Hippocampal formation (tissue), 2 donors: ENCODE measurements at places on chromosomes 3 and 15.
A peak's percentile ranks its signal among the peaks of the same experiment; 100 is the strongest.

GRCh38 chr3:124772081-124772831 is 42.0 kb downstream of the UMPS start:
- peak; percentile 86 for DNase-seq

DNA sequence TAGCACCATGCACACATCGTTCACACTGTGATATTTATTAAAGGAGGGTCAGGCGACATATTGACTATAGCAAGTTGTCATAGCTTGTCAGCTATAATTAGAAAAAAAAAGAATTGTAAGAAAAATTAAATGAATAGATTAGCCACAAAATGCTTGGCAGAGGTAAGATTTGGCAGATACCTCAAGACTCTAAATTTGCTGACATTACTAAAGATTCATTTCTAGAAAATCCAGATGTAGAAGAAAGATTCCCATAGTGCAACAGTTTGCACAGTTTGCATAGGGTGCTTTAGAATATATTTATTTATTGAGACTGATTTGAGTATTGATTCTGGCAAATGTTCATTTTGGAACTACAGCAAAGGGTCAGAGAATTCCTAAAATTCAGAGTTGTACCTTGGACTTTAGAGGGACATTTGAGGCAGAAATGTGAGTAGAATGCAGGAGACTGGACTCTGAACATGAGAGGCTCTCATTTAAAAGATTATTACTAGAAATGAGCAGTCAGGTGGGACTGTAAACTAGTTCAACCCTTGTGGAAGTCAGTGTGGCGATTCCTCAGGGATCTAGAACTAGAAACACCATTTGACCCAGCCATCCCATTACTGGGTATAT is 102.0 kb upstream of the BHLHE40 start:
- no peak for DNase-seq

DNA sequence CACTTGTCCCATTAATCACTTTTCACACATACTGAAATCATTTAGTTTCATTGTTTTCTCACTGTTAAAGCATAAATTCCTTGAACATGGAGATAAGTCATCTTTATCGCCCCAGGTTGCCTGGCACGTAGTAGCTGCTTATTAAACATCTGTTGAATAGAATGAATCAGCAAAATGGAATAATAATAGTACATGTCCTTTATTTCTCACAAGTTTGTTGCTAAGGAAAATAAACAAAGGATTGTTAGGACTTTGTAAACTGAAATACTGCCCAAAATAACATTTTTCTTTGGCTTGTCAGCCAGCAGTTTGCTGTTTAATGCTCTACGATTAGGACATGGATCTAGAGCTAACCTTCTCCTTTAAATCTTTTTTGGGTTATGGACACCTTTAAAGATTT is 17.9 kb downstream of the SLC35A5 start:
- no peak for DNase-seq

GRCh38 chr3:71127052-71127831 is 456.3 kb downstream of the FOXP1 start:
- no peak for DNase-seq

GRCh38 chr3:134807189-134807588 is 12.1 kb downstream of the EPHB1 start:
- no peak for DNase-seq

- DNase-seq = no peak
Measured at GRCh38 chr3:56914646-56915045, 112.9 kb upstream of the ARHGEF3 start.

GRCh38 chr3:155211266-155211665 is 82.2 kb downstream of the STRIT1 start:
- no peak for DNase-seq

DNA sequence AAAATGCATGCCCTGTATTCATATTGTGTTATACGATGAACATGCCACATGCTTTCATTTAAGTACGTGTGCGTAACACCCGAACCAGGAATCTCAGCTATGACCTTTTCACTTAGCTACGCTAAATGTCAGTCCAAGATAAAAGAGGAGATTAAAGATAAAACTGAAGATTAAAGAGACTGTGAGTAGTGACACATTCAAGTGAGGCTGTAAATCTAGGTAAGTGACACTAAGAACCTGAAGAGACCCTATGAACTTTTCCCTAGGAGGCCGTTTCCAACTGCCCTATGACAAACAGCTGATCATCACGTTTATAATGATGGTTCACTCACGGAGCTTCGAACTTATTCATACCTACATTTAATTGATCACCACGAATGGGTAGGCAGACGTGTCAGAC is 32.2 kb downstream of the TFRC start:
- DNase-seq = no peak

DNA sequence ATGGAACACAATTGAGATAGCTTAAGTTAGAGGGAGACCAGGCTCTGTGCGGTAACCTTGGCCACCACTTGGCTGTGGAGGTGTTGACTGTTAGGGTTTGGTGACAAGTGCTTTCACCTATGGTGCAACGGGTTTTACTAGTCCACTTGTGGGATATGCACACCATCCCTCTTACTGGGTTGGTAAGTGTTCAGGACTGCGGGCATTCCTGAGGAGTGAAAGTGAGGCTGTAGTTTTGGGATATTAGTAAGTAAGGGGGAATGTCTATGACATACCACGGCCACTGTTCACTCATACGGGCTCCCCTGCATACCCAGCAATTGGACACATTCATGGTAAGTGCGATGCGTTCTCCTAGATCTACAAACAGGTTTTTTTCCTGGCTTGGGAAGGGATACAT is 8.0 kb upstream of the RAD54L2 start:
- DNase-seq = no peak

- no peak for DNase-seq
Measured at GRCh38 chr3:125331243-125331642, 43.9 kb downstream of the ZNF148 start.

DNA sequence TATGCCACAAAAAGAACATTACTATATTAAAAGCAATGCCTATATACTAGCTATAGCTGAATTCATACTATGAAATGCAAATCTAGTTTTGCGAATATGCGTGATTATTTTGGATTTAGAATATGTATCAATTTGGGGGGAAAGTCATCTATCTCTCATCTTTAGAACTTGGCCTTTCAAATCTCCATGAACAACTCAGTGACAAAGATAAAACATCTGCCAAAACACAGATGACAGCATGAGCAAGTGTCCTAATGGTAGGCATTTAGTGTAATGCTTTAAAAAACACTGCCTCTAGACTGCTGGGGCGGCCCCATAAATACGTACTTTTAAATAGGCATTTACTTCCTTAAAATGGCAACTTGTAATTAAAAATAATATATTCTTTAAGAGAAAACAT is 2.7 kb downstream of the CD47 start:
- no peak for DNase-seq

GRCh38 chr15:82810061-82810889 is 847 bp downstream of the WHAMM start:
- no peak for DNase-seq

- DNase-seq = no peak
Measured at GRCh38 chr3:100561459-100562158, 47.8 kb upstream of the ADGRG7 start.

GRCh38 chr3:167606836-167607235 is 46.9 kb downstream of the WDR49 start:
- DNase-seq = no peak

GRCh38 chr15:100438570-100438969 is 90.2 kb downstream of the CERS3 start:
- peak; percentile 12 for DNase-seq

DNA sequence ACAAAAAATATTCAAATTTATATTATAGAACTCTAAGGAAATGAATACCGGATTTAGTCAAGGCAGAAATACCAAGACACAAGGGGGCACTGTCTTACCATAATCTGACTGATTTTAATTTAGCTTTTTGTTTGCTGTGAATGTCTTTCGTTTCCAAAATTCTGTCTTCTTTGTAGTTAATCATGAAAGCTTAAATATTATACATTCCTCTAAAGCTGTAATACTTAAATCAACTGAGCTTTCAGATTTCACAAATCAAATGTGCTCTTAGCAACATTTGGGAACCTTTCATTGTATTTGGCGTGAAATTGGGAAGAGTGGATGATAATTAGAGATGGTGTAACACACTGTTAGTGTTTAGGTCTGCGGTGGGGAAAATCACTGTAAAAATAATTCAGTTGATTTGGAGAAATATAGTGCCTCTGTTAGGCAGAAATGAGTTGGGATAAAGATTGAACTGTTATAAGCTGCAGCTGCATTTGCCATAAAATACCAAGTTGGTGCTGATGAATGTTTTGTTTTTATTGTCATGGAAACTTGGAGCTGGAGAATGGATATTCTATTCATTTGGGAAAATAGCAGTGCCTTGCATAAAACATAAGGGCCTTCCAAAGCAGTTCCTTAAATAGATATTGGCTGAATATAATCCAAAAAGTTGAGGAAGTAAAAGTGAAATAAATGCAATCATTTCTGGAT is 228.2 kb downstream of the TCF12 start:
- peak; percentile 77 for DNase-seq

- no peak for DNase-seq
Measured at GRCh38 chr3:196604548-196604947, 34.9 kb upstream of the NRROS start.

GRCh38 chr15:99006146-99006545 is 1.4 kb downstream of the PGPEP1L start:
- no peak for DNase-seq

GRCh38 chr3:46454606-46455005 is 10.1 kb downstream of the LTF start:
- no peak for DNase-seq

- DNase-seq = no peak
Measured at GRCh38 chr15:81160312-81161159, 26.5 kb downstream of the CFAP161 start.

DNA sequence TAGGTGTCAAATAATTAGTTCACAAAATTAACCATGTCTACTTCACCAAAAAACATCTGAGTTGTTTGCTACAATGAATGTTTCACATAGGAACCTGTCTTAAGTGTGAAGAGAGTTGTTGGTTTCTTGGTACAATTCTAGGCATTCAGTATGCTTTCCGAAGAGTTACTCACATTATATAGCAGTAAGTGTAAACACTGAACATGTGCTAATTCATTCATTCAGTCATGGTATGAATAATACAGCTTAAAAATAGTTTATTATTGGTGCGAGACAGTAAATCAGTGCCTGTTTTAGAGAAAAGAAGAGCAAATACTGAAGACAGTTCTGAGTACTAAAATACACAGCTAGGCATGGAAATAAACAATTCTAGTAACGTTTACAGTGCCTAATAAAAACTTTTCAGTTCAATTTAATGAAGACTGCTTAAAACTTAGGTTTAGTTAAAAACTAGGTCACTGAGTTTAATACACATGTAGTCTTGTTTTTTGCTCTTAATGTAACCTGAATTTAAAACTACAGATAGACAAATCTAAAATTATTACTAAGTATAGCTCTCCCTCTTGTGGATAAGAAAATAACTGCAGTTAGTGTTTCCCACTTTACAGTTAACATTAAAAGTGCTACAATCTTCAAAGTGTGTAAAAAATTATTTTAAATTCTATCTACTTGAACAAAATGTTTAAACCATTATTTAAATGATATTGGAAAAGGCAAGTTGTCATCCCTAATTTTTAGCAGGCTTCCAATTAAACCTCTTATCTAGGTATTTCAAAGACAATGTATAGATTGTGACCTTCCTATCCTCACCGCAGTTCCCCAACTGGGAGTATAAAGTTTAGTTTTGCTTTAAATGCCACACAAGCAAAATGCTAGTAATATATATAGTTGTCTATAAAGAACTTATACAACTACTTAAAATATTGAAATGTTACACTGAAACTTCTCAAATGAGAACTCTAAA is 20.1 kb upstream of the ZCWPW2 start:
- DNase-seq = no peak

DNA sequence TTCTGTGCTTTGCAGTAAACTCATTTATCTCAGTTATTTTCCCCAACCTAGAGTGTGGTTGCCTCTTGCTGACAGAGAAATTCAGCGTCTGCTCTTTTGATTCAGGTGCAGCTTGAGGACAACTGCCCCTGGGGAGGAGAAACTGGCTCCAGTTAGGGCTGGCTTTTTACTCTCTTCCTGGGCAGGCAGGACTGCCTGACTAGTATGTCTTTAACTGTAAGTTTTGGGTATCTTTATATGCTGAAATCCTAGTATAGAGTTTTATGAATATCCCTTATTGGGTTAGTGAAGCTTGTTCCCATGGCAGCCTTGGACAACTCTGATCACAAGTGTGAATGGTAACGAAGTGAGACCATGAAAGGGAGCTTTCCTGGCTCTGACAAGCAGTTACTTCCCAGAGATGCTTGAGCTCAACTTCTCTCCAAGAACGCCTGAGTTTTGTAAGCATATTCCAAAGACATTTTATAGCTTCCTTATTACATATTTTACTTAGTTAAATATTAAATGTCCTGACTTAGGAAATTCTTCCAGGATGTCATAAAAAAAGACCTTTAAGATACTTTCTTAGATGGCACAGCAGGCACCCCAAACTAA is 27.1 kb downstream of the CCNB2 start:
- DNase-seq = no peak

GRCh38 chr15:63600001-63600615 is 2.9 kb downstream of the FBXL22 start:
- no peak for DNase-seq

GRCh38 chr3:156469456-156469855 is 85.5 kb downstream of the SSR3 start:
- no peak for DNase-seq

- no peak for DNase-seq
Measured at GRCh38 chr15:66941791-66942190, 123.6 kb upstream of the SMAD3 start.

DNA sequence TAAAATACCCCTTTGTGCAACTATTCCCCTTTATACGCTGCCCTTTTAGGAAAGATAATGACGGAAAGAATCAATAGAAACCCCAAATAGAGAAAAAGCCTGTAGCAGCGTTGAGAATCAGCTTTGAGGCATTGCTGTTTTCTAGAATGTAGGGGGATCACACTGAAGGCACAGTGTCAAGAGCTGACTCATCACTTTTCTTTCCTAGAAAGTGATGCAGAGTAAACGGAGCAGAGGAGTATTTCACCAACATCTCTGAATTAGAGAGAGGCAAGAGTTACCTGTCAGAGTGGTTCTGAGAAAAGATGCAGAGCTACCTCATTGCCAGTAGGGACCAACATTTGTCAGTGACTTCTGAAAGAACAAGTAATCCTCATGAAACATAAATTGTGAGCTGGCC is 269.8 kb upstream of the TMC3 start:
- no peak for DNase-seq

- DNase-seq = no peak
Measured at GRCh38 chr3:186137051-186137685, 28.3 kb upstream of the ETV5 start.

- no peak for DNase-seq
Measured at GRCh38 chr15:71250936-71251583, 135.8 kb downstream of the THSD4 start.

- DNase-seq = no peak
Measured at GRCh38 chr15:39785139-39785538, 2.5 kb upstream of the FSIP1 start.
